IMR-90 (cell line): ENCODE measurements at places on chromosomes 6 and 20. TPM values are rescaled to one million over a fixed set of nuclear protein-coding genes. Genes with fewer than 3 reads are reported as not detected.
A peak's percentile ranks its signal among the peaks of the same experiment; 100 is the strongest.

DNA sequence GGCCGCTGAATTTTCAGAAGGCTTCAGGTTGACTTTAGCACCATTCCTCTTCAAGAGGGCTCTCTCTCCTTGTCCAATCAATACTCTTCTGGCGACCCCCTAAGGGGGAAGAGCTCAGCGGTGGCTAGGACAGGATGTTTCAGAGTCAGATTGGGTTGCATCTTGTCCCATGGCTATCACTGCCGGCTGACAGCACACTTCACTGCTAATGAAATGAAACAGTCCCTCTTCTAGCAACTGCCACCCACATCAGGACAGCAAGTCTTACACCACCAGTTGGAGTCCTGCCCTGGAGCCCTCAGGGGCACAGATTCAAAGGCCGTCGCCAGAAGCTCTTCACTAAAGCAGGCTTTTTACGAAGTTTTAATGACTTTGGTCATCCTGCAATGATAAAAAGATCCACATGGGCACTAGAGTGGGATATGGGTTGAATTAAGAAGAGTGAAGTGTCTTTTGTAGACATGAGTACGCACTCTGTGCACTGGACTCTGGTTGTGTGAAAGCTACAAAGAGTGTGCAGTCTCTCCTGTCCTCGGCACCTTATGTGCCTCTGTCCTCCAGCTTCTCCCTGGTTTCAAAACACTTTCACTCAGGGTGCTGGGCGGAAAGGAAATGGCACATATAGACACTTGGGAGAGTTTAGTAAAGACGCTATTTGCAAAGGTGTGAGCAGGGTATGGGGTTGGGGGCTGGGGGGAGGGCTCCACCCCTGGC is 66.1 kb upstream of the SLC22A16 start:
- no peak for DNase-seq

DNA sequence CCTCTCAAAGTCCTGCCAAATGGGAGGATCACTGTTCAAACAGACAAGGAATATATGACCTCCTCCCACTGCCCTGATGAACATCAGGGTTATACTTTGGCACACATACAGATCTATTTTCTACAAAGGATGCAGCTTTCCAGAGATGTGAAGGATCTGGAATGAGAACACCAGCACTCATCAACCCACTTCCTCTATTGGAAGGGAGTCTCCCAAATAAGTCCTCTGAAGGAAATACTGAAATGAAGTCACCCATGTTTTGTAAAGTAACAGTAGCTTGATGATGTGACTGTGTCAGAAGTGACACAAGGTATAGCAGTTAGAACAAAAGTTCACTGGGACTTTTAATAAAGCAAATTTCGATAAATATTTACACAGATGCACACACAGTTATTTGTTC is 104.9 kb downstream of the OGFRL1 start:
- DNase-seq: peak; percentile 39

- DNase-seq: no peak
Measured at GRCh38 chr20:19937651-19938420, 79.3 kb upstream of the NAA20 start.

GRCh38 chr6:156825475-156825874 is 48.3 kb downstream of the ARID1B start:
- no peak for DNase-seq

CST2 gene
- not detected in 2 replicates for polyA plus RNA-seq
